ENCODE measurements at places on chromosomes 11 and 22.
A peak's percentile ranks its signal among the peaks of the same experiment; 100 is the strongest.

- no peak for DNase-seq
Observed at GRCh38 chr11:82959987-82960778, 58.6 kb downstream of the DDIAS start.

- DNase-seq = no peak
Observed at GRCh38 chr11:120759046-120759445, 247.5 kb downstream of the GRIK4 start.

GRCh38 chr11:19658344-19658743 is 54.3 kb upstream of the NAV2 start:
- no peak for DNase-seq

DNA sequence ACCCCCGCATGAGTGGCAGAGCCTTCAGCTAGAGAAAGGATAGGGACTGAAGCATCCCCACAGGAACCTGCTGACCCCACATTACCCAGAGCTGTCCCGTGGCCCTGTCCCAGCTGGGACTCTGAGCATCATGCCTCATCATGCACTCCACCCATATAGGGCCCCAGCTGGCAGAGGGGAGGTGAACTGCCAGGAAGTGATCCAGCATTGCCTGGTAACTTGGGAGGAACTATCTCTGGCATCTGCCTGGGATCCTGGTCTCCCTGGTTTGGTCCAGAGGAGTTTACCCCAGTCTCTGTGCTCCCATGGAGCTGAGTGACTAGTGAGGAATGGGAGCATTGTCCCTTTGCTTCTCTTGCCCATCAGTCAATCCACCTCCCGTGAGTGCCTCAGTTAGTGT is 228.8 kb downstream of the GRIK4 start:
- no peak for DNase-seq

DNA sequence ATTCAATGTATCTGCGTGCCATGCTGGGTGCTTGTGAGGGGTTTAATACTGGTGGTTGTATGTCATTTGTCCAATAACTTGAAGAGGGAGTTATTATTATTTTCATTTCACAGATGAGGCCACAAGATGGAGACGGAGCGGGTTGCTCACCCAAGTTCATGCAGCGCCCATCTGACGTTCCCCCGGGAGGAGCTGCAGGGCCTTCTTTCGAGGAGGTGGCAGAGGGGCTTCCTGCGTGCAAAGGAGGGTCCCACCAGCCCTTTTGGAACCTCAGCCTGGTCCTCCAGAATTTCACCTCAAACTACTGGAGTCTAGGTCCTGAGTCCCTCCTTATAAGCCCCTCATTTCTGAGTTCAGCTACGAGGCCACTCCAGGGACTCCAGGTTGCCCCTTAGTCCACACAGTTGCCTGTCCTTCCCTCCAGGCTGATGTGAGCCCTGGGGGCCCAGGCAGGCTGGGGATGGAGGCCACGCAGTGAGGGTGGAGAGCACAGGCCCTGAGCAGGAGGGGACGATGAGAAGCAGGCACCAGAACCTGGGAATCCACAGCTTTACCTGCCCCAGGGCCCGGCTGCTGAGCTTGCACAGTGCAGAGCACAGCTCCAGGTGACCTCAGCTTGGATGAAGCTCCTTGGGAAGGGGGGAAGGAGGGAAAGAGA is 2.9 kb upstream of the VSIG10L2 start:
- no peak for DNase-seq

DNA sequence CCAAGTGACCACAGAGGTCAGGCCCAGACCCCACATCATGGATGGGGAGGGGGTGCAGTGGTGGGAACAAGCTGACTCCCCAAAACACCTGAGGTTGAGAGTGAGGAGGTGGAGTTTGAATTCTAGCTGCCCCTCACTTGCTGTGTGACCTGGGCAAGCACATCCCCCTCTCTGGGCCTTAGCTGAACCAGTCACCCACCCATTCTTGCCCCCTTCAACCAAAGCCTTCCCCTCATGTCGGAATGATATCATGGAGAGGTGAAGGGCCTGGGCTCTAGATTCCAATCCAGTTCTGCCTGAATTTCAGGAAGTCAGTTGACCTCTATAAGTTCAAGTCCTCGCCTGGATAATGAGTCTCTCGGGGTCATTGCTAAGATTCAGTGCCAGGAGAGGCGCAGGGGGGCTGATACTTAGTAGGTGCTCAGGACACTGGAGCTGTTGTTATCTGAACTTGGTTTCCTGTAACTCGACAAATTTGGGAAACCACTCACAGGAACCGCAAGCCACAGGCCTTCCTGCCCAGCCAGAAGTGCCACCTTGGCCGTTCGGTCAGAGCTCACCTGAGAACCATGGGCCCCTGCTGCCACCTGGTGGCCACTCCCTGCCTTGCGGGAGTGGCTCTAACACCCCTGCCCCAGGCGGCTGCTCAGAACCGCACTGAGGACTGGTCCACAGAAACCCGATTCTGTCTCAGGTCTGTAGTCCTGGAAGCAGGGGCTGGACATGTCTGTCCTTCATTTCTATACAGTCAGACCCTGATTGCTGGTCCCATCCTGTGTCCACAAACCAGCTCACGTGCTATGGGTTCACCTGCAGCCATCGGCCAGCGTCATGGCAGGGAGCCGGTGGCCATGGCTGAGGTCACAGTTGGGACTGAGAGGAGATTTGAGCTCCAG is 6.9 kb downstream of the CDC42EP1 start:
- peak; percentile 53 for DNase-seq

GRCh38 chr11:111975076-111975806 is 38.1 kb downstream of the DIXDC1 start:
- DNase-seq = peak; percentile 5

GRCh38 chr11:114110952-114111947 is 51.7 kb downstream of the ZBTB16 start:
- DNase-seq = no peak

- peak; percentile 41 for DNase-seq
Observed at GRCh38 chr22:38203090-38203810, 1.5 kb downstream of the MAFF start.

DNA sequence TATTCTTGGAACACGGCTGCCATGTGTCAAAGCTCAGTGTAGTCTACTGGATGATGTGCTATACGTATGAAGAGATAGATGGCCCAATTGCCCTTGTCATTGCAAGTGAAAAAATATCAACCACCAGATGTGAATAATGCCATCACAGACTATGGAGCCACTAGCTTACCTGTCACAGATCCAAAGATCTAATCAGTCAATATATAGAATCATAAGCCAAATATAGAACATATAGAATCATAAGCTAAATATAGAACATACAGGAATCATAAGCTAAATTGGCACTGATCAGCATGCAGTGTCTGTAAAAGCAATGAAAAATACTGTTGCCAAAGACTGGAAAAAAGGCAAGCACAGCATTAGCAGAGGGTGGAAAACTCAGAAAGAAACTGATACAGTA is 1656.9 kb upstream of the RAG2 start:
- DNase-seq = no peak

DNA sequence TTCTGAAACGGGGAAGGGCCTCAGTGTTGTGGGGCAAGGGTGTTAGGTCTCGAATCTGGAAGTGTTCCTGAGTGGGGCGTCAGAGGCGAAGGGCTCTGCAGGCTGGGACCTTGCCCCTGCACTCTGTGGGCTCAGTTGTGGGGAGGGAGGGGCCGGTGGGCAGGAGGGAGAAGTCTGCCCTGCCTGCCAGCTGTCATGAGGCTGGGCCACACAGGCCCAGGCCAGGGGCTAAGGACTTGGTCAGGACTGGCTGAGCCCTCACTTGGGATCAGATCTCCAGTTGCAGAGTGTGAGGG is at the start of gene CRACR2B:
TSS of gene CRACR2B (plus strand) at position 23 of the 296 bp plus-strand sequence. CDS start 689 bp downstream, outside the sequence.
- DNase-seq = no peak

- DNase-seq = peak; percentile 58
Observed at GRCh38 chr22:43658823-43659222, 153.3 kb downstream of the EFCAB6 start.

- no peak for DNase-seq
Observed at GRCh38 chr22:49770547-49771265, 57.0 kb downstream of the BRD1 start.

DNA sequence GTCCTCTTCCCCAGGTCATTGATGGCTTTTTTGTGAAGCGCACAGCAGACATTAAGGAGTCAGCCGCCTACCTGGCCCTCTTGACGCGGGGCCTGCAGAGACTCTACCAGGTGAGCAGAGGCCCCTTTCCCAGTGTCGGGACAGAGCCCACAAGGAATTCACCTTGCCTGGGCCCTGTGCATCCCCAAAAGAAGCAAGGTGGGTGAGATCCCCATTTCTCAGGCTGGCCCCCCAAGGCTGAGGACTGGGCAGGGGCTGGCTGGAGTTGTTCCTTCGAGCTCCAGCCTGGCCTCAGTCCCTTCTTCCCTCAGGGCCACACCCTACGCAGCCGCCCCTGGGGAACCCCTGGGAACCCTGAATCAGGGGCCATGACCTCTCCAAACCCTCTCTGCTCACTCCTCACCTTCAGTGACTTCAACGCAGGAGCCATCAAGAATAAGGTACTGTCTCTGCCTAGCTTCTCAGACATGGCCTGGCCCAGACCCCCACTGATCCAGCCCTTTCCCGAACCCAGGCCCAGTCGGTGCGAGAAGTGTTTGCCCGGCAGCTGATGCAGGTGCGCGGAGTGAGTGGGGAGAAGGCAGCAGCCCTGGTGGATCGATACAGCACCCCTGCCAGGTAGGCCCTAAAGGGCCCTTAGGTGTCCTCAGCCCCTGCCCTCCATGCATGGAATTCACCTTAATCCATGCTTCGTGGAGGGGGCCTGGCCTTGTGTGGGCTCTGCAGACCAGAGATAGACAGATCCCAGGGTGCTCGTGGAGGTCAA is 4.7 kb downstream of the MUS81 start:
- no peak for DNase-seq

DNA sequence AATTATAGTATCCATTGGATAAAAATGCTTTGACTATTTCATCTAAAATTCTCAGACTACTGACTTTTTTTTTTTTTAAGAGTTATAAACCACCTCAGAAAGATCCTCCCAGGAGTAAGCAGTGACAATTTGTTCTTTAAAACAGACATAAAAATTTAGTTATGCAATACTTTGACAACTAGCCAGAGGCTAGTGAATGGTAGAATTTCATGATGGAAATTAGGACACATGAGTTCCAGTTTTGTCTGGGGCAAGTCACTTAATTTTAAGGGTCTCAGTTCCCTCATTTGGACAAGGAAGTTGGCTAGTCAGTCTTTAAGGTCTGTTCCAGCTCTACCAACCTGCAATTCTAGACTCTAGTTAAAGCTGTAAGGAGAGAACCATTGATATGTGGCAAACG is 2.9 kb downstream of the IL18 start:
- no peak for DNase-seq

DNA sequence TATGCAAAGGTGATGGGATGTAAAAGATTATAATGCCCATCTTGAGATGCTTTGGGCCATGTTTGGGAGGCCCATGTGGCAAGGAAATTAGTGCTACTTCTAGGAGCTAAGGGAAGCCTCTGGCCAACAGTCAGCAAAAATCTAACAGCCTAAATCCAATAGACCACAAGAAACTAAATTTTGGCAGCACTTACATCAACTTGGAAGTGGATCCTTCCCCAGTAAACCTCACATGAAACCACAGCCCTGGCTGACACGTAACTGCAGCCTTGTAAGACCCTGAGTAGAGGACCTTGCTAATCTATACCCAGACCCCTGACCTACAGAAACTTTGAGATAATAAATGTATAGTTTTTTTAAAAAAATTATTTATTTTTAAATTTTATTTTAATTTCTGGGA is 13.1 kb upstream of the GRK3 start:
- DNase-seq = no peak

DNA sequence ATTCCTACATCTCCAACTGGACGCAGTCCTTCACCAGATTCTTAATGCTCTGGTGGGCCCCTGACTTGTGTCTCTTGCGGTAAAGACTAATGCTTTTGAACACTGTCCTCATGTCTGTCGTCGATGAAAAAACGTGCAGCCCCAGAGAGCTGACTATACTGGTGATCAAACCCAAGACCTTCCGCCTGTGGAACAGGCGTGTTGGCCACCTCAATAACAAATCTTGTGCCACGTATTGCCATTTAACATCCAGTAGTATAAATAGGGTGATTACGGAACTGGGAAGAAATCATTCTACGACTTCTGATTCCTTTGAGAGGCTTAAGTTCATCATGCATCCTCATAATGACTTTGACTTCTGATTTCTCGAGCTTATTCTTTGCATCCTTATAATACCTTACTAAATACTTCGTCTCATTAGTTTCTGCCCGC is 45.6 kb downstream of the OR4D9 start:
- DNase-seq = peak; percentile 66

DNA sequence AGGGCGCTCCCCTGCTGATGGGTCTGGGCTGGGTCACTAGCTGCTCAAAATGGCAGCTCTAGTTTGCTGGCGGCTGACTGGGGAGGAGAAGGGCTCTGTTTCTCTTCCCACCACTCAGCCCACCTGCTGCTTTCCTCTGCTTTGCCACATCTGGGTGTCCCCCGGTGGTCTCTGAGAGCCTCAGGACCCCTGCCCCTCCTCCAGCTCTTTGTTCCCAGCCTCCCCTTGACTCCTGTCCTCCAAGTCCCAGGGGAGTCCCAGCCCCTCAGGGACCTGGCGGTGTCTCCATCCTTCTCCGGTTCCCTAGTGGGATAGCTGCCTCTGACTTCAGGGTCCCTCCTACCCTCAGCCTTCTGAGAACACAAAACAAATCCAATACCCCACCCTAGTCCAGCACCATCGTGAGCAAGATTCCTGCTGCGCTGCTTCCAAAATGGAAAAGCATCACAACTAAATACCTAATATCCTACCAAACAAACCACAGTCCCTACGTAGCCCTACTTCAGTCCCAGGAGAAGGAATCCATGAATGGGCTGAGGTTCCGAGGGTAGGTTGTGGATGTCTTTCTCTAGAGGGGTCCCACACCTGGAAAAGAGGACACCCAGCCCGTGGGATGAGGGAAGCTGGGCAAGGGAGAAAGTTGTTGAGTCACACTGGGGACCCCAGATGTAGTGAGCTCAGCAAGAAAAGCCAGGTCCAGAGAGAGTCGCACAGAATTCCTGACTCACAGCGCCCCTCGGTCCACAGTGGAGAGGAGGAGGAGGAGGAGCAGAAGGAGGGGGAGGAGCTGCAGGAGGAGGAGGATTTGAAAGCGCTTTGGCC is 45.0 kb upstream of the NNMT start:
- no peak for DNase-seq

DNA sequence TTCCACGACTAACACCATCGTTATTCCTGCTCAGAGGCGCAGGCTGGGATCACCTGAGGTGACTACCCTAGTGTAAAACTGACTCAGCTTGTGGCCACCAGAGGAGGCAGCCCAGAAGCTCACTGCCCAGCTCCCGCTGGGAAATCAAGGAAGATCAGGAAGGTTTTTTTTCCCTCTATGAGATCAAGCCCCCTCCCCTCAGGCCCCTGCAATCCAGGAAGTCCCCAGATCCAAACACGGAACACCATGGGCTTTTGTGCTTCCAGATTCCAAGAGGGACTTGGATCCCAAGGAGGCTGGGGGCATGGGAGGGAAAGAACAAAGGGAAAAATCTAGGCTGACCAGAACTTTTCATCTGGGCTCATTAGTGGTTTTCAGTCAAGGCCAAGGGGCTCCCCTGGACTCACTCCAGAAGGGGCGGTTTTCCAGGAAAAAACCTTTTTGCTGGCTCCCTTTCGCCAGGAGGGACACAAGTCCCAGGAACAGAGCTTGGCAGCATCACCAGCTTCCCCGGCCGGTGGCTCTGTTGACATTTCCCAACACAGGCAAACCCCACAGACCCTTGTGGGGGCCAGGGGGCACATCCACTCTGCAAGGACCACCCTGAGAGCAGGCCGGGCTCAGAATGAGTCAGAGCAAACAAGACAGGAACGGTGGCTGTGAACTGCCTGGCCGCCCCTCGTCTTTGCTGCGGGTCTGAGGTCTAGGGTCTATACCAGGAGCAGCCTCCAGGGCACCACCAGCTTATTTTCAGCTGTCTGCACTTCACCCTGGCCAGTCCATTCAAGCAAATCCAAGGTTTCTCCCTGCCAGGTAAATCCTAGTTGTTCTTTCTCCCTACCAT is 36.8 kb downstream of the MYH9 start:
- no peak for DNase-seq

GRCh38 chr22:46738647-46739093 is 618 bp upstream of the CERK start:
- no peak for DNase-seq
